H9 (cell line): ENCODE measurements at places on chromosomes 2 and 18.

- no peaks in the 10 kb centered on the region for H3K36me3 ChIP-seq
- no peaks in the 10 kb centered on the region; the same call in 1 of the 2 replicates for H3K4me1 ChIP-seq
- no peak for DNase-seq
Measured at GRCh38 chr18:63520053-63520685, 22.0 kb upstream of the SERPINB12 start.

DNA sequence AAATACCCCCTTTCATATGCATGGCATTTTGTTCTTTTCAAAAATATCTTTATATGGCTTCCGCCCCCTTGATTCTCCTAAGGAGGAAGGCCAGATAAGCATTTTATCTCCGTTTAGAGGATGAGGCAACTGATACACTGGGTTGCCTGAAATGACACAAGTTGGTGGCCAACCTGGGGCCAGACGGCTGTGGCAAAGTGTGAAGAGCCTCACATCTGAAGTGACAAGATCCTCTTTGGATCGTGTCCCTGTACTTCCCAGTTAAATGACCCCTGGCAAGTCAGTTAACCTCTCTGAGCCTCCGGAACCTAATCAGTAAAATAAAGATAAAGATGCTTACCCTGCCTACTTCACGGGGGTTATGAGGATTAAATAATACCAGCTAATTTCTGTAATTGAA, 4.6 kb downstream of the SETBP1 start:
- H3K4me1 ChIP-seq, result peaks cover 4% of the 10 kb centered on the region; the same call in 1 of the 2 replicates
- H3K27me3 ChIP-seq, result peaks cover 9% of the 10 kb centered on the region; the same call in 1 of the 2 replicates
- no peak for DNase-seq

DNA sequence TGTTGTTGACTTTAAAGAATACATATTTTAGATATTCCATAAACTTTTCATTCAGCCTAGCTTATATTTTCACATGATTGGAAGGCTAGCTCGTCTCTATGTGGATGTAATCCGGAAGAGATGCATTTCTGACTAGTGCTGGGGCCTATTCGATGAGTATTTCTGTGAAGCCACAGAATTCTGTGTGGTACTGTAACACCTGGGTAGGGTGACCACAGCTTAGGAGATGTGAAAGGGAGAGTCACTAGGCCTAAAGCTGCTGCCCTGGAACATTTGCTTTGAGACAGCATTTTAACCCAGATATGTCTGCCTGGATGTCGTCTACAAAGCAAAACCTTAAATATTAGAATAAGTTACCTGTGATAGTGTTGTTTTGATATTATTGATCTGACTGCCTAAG, 83.5 kb downstream of the ZNF236 start:
- no peak for DNase-seq
- no peak overlapping the region for H3K4me3 ChIP-seq
- H3K36me3 ChIP-seq, result peaks cover 33% of the 10 kb centered on the region
- no peak overlapping the region for H3K27ac ChIP-seq
- H3K27me3 ChIP-seq, result no peaks in the 10 kb centered on the region

- H3K27ac ChIP-seq, result no peak overlapping the region
- H3K27me3 ChIP-seq, result no peaks in the 10 kb centered on the region
- peaks cover 81% of the 10 kb centered on the region for H3K36me3 ChIP-seq
Measured at GRCh38 chr2:73859721-73860586, 31.2 kb downstream of the STAMBP start.

GRCh38 chr18:60372596-60372995, at the start of gene MC4R:
Gene MC4R, minus strand, starts transcription at chr18:60372775. Its CDS starts 426 bp downstream, at chr18:60372349.
- H3K4me3 ChIP-seq, result no peak within 1 kb of the TSS
- no peak within 1 kb of the TSS for H3K27ac ChIP-seq
- H3K36me3 ChIP-seq, result no peaks in the 10 kb centered on the region
